ENCODE measurements at places on chromosomes 5 and 9.

- no peak for DNase-seq
Observed at GRCh38 chr9:135950135-135950682, 11.0 kb downstream of the UBAC1 start.

- no peak for DNase-seq
Observed at GRCh38 chr9:133048595-133048994, 13.2 kb upstream of the CEL start.

- DNase-seq, result peak; percentile 9
Observed at GRCh38 chr5:169945831-169946261, 34.4 kb downstream of the INSYN2B start.

DNA sequence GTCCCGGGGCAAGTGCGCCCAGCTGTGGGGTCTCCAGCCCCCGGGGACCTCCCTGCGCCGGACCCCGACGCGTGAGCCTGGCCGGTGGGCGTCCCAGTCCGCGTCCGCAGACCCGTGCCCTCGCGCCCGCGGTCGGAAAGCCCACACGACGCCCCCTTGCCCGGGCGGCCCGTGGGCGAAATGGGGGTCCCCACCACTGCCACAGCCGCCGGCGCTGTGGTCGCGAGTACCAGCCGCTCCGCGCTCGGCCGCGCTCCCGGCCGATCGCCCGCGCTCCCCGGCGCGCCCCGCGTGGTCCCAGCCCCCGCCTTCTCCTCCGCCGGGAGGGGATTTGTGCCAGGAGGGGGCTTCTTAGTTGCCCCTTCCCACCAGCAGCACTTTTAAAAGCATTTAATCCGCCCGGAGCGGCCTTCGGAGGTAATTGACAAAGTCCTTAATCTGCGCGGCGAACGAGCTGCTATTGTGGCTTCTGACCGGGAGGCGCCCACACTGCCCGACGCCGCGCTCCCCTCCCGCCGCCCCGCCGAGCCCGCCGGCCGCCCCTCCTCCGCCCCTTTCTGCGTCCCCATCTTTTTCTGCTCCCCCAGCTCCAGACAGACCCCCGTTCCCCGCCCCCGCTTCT is 469 bp upstream of the FIBCD1 start:
- DNase-seq, result no peak

- DNase-seq, result no peak
Observed at GRCh38 chr5:125961150-125961549, 462.1 kb upstream of the GRAMD2B start.

DNA sequence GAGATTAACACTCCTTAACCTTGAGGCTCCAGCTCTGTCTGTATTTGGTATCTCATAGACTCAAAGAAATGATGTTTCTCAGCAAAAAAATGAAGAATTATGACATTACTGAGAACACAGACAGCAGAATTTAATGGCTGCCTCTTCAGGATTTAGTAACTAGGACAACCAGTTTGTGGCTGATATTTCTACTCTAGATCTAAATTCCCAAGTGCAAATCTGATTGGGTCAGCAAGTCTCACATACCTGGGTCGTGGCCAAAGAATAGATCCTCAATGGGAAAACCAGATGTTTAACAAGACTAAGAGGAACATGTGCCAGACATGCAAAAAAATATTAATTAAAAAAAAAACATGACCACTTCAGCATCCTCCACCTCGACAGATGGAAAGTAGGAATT is 608.9 kb downstream of the DTWD2 start:
- DNase-seq, result no peak

Data from NCI-H2227 treated with DMSO at 0.1 percent for 48 hours (cell line).